ENCODE measurements at places on chromosomes 3 and 15. TPM values are rescaled to one million over a fixed set of nuclear protein-coding genes. Genes with fewer than 3 reads are reported as not detected.

IMPG2 gene
- 0.26 TPM for total RNA-seq

DGKG gene
- not detected for total RNA-seq

C2CD4A gene
- not detected for total RNA-seq

ACKR4 gene
- total RNA-seq = not detected

GOLGA8Q gene
- total RNA-seq = 2.0 TPM

REC114 gene
- total RNA-seq = not detected

SNTN gene
- total RNA-seq = not detected

SCN11A gene
- total RNA-seq = 0.05 TPM

GPR62 gene
- not detected for total RNA-seq

GRCh38 chr3:175426805-175427204 lies 567.7 kb downstream of the NAALADL2 start:
- DNase-seq = peak; percentile 17

DNA sequence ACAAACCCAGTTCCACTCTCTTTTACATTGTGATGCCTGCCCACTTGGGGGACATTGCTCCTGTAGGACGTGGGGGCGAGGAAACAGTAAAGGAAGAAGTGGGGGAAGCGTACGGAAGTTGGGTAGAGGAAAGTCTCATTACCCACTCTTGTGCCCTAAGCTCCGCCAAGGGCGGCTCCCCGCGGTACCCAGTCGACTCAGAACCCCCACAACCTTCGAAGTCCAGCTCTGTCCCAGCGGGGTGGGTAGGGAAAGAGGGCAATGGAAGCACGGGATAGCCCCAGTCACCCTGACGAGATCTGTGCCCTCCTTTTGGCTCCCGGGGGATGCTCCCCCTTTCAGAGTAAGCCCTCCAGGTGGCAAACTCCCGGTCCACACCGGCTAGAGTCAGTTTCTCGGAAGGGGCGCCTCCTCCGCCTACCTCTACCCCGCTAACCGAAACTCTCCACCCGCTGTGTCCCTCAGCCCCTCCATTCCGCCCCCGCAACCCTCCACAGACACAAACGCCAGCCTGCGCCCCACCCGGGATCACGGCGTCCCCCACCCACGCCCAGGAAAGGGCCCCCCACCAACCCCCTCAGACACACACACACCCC lies 527 bp downstream of the CSNK1G1 start:
- DNase-seq = peak; percentile 23

DNA sequence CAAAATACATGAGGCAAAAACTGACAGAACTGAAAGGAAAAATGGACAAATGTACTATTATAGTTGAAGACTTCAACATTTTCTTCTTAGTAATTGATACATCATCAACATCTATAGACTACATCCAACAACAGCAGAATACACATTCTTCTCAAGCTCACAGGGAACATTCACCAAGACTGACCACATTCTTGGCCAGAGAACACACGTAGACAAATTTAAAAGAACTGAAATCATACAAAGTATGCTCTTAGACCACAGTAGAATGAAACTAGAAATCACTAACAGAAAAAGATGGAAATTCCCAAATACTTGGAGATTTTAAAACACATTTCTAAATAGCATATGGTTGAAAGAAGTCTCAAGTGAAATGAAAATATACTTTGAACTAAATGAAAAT lies 55.1 kb upstream of the NSMCE3 start:
- no peak for DNase-seq

DNA sequence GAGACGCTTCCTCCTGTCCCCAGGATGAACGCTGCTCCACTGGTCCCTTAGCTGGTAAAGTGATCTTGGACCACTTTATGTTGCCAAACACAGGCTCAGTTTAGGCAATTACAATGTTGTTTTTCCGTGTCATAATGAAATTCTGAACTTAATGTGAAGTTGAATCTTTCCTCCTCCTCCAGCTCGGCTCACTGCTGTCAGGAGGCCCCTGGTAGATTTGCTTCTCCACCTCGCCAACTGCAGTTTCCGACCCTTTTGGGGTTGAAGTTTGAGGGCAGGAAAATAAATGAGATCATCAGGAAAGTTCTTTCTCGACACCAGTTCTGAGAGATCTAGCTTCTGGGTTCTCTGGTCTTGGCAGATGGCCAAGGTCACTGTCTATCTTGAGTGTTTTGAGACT lies 27.8 kb downstream of the CFAP161 start:
- DNase-seq = no peak

DNA sequence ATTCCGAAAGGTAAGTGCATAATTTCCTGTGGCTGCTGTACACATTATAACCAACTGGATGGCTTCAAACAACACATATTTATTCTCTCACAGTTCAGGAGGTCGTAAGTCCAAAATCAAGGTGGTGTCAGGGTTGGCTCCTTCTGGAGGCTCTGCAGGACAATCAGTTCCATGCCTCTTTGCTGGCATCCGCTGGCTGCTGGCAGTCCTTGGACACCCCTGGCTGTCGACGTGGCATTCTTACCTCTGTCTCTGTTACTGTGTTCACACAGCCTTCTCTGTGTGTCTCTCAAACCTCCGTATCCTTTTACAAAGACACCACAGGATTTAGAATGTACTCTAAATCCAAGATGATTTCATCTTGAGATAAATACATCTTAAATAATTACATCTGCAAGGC lies 398.8 kb upstream of the ATP10A start:
- DNase-seq = no peak

GRCh38 chr15:45572617-45573016 lies 14.6 kb upstream of the BLOC1S6 start:
- DNase-seq = no peak

DNA sequence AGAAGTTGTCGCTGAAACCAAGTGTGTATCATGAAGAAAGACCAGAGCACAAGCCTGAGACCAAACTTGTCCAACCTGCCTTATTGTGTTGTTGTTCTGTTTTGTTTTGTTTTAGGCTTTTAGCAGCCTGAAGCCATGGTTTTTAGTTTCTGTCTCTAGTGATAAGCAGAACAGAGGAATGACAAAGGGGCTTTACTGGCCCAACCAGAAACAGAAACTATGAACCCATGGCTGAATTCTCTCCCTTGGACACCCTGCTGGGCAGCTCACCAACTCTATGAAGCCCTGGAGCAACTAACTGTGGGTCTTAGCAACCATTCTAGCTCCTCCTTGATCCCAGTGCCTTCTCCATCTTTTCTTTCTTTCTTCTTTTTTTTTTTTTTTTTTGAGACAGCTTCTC lies 30.3 kb downstream of the HCLS1 start:
- DNase-seq = no peak

GRCh38 chr3:58833491-58833890 lies 166.9 kb upstream of the FAM3D start:
- DNase-seq = no peak

DNA sequence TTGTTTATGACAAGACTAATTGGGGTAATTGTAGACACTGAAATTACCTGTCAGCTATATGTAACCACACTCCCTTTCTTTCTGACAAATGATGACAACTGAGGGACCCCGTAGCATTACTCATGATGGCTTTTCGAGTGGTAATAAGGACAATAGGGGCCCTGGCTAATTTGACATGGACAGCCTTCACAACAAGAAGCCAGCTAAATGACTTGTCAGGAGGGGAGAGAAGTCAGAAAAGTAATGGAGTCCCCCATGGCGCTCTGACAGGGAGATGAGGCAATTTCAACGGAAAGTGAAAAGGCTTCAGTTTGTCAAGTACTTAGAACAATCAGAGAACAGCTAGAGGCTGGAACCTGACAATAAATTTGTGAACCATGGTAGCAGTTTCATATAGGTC lies 177.3 kb downstream of the CDIN1 start:
- no peak for DNase-seq

DNA sequence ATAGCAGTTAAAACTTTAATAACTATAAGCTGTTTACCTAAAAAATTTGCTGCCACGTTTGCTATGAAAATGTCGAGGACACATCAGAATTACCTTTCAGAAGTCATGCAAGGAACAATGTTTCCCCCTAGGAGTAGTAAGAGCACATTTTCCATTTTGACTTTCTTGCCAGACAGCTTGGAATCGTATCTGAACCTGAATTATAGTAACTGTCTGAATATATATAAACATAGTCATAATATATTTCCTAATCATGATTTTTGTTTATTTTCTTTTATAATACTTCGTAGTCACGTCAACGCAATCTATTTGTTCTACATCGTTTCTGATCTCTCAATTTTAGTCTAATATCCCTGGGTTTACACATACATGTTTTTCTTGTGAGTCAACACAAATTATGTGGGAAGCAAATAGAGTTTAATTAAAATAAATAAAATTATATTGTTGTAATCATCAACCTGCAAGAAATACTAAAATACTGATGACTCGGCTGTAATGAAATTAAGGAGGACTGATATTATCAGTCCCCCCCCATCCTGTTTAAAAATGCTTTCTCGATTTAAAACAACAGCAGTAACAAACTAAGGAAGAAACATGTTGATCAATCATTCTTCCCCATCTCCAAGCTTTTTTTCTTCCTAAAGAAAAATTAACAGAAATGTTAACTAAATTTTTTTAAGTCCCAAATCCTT lies 78.4 kb downstream of the MME start:
- DNase-seq = peak; percentile 51

GRCh38 chr3:151101270-151101969 lies 16.0 kb downstream of the MED12L start:
- no peak for DNase-seq

- DNase-seq = no peak
These were observed 35.0 kb upstream of the TNFAIP8L3 start for GRCh38 chr15:51129535-51130188.

GRCh38 chr15:28178290-28178689 lies 79.2 kb upstream of the OCA2 start:
- no peak for DNase-seq

DNA sequence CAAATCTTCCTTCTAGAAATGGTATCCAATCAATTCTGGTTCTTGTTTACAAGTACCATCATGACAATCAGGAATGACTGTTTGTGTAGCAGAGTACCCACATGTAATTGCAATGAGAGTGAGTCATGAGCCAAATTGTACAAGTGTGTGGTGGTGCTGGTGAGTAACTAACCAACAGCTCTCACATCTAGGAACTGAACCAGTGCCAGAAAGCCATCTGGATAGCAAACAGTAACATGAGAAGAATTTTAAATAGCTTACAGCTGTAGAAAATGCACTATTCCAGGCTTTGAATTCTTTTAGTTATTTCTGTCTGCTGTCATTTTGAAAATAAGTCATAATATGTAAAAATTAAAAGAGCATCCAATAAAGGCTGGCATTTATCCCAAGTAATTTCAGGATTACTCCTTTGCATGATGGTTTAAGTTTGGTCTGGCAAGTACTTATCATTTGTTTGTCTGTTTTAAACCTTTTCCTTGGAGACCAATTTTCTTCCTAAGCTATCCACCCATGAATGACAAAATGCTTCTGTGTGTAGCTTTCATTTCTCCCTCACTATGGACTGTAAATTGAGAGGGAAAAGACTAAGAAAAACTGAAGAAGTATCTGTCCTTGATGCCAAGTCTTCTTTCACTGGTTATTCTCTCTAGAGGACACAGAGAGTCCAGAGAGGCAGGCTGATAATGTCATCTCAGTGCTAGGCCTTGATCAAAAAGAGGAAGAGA lies 60.0 kb downstream of the PIK3CB start:
- peak; percentile 98 for DNase-seq

DNA sequence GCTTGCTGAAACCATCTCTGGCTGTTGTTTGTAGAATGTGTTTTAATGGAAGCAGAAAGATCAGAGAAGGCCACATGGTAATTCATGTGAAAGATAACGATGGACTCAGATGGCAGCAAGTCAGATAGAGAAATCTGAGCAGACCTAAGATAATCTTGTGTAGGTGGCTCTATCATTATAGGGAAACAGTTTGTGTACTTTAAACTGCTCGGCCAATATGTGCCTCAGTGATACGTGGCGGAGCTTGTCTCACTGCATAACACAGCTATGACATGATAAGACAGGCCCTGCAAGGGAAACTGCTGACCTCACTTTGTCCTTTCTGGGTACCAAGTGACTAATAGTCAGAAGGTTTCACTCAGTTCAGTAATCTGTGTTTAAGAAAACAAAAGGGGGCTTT lies 51.0 kb downstream of the MME start:
- peak; percentile 53 for DNase-seq

DNA sequence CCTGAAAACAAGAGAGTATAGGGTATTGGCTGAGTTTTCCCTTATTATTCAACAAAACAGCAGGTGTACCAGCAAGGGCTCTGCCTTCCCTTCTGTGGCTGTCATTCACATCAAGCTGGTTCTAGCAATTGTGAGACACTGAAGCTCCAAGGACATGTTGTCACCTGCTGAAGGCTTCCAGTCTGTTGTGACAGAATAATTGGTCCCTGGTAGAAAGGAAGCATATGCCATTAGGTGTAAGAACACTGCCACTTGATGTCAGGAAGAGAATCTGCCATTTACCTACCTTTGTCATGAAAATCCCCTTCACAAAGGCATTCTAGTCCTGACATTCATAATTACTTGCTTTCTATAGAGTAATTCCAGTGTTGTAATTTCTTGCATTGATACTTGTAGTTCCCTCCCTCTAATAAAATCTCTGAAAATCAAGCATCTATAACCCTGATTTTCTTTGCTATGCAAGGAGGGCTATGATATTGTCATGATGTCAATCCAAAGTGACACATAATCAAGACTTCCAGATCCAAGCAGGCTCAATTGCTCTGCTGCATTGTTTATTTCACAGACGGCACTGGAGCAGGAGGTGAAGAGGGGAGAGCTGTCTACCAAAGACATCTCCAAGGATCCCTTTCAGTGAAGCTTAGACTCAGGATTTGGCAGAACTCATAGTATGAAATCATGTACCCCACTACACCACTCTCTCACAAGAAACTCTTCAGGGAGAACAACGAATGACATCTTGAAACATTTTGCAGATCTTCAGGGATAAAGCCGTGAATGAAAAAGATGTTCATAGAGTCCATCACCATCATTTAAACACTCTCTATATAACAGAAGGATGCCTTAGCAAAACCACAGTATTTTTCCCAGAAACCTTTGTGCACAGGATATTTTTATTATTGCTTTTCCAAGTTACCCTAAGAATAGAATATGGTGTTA lies 425.3 kb downstream of the RBMS3 start:
- no peak for DNase-seq

DNA sequence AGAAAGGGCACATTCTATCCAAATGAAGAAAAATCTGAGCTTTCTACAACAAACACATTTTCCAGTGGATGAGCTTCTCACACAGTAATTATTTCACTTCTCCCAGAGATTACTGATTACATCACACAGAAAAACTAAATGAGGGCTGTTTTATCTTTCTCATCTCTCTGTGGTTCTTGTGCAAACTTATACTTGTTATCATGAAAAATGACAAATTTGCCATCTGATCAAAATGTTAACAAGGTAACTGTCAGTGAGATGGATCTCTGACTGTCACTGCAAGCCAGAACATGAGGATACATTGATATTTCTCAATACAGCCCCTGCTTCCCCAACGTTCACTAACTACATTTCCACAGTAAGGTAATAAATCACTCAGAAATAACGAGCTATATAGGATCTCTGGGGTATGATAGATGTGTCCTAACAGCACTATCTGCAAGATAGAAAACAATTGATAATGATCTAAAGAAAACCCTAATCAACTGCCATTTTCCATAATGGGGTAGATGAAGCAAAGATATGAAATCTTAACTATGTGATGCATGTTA lies 829.3 kb upstream of the CFAP20DC start:
- no peak for DNase-seq

- no peak for DNase-seq
These were observed 21.0 kb upstream of the PCSK6 start for GRCh38 chr15:101510212-101511197.

All from MCF 10A (cell line).